ENCODE measurements at places on chromosomes 1 and 21.

- peak; percentile 33 for DNase-seq
Observed at GRCh38 chr1:167489571-167490340, 28.6 kb downstream of the CD247 start.

- DNase-seq, result no peak
Observed at GRCh38 chr1:40058453-40059337, 18.2 kb downstream of the CAP1 start.

GRCh38 chr1:48744032-48744431 is 32.7 kb downstream of the BEND5 start:
- no peak for DNase-seq

- no peak for DNase-seq
Observed at GRCh38 chr1:171984850-171985485, 143.7 kb downstream of the DNM3 start.

DNA sequence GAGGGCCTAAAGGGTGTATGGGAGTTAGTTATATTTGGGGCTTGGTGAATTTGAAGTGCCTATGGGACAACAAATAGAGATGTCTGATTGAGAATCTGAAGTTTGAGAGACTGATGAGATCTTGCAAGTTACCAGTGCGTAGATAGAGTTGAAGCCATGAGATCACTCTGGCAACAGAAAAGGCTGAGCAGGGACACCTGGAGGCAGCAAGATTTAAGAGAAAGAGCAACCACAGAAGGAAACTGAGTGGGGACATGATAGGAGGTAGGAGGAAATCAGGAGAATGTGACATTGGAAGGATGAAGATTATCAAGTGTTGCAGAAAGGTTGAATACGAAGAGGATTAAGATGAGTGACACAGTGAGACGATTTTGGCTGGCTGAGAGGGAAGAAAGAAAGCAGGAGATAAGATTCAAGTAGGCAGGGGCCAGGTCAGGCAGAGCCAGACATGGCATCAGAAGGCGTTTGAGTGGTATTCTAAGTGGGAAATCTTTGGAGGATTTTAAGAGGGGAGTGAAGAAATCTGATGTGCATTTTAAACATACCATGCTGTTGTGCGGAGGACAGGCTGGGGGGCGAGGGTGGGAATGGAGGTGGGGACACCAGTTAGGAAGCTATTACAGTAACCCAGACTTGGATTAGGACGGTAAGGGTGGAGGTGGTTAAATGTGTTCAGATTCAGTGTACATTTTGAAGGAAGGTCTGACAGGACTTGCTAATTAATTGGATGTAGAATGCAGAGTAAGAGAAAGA is 3.0 kb upstream of the MPL start:
- no peak for DNase-seq

- no peak for DNase-seq
Observed at GRCh38 chr1:69497441-69498221, 70.1 kb upstream of the LRRC7 start.

DNA sequence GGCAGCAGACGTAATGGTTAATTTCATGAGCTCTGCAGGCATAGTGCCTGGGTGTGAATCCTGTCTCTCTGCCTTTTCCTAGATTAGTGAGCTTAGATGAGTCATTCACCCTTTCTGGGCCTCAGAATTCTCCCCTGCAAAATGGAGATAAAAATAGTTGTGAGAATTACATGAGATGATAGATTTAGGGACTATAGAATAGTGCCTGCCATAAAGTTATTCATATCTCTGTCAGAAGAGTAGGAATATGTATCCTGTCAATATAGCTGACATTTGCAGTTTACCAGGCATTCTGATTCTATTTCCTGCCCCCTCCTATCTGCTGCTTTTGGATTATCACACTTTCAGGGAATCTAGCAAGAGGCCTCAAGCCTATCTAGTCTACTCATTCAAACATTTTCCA is 112.0 kb downstream of the PDE4B start:
- DNase-seq, result no peak

DNA sequence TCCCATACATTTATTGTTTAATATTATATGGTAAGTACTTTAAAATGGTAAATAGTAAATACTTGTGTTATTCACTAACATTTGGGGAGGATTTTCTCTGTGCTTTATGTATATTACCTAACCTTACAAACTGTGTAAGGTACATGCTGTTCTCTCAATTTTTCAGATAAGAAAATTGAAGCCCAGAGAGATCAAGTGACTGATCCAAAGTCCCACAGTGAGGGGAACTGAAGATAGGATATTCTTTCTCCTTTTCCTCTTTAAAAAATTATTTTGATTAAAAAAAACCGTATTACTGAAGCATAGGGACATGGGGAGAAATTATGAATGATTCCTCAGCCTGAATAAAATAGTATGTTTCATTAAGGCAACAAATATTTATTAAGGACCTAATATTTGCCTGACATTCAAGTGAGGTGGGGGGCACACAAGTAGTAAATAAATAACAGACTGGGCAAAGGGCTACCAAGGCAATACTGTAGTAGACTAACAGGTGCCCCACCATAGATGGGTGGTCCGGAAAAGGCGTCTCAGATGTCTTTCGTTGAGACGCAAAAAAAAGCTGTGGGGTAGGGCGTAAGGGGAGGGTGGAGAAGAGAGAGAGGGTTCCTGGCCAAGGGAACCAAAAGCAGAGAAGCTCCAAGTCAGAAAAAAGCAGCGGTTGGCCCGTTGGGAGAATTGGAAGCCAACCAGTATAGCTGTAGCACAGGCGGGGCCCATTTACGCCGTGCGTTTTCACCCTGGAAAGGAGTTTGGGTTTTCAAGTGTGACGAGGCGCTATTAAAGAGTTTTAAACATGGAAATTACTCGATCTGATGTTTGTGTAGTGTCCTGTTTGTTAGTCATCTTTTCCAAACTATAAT is 944 bp upstream of the AGO3 start:
- no peak for DNase-seq

DNA sequence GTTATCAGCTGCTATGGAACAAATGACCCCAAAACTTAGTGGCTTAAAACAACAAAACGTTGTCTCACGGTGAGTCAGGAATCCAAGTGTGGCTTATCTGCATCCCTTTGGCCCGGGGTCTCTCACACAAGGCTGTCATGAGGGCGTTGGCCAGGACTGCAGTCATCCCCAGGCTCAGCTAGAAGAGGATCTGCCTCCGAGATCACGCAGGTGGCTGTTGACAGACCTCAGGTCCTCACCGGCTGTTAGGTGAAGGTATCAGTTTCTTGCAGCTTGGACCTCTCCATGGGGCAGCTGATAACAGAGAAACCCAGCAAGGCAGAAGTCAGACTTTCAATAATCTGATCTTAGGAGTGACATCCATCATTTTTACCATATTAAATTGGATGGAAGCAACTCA is 52.7 kb upstream of the SYT6 start:
- DNase-seq, result no peak

DNA sequence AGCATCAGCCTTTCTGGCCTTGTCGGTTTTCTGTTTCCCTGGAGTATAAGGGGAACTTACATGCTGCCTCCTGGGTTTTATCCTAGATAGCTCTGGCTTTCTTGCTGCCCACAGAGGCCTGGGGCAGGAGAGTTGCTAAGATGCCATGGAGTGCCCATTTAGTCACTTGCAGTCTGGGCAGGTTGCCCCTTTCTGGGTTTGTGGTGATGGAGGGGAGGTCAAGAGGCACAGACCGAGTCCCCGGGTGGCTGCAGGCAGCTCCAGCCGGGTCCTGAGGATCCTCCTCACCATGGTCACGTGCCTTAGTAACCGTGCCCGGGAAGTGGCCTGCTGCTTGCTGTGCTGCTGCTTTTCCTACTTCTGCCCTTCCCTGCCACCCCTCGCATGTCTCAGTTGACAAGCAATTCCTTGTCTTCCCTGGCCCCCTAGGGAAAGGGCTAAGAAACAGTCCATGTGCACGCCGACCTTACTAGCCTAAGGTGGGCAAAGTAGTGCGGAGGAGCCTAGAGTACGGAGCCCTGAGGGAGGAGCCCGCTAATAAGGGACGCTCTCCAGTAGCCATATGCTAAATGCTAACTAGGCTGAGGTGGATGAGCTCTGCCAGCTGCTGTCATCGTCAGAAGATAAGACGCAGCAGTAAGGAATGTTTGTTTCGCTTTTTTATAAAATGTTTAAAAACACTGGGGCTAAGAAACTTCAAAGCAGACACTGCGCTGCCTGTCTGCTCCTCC is 34.8 kb downstream of the CLCA1 start:
- DNase-seq, result no peak

DNA sequence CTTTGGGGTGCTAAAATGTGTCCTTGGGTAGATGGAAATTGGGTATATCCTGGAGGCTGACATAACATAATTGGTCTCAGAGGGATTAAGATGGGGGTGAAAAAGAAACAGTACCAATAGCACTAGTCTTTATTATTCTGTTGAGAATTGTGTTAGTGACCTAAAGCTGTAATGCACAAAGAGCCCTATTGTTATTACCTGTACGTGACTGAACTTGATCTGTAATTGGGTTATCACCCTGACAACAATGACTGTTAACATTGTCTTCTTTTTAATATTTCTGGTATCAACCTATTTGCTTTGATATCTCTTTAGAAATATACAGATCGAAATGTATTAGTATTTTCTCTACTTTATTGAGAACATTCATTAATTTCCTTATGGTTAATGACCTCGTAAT is 147.6 kb downstream of the NEK7 start:
- DNase-seq, result no peak
